ENCODE measurements at places on chromosomes 1 and 21. TPM values are rescaled to one million over a fixed set of nuclear protein-coding genes. Genes with fewer than 3 reads are reported as not detected.

GRCh38 chr1:46130121-46130520 lies 2.3 kb downstream of the PIK3R3 start:
- DNase-seq, result no peak

GRCh38 chr1:50634251-50634650 lies 211.0 kb upstream of the DMRTA2 start:
- no peak for DNase-seq

DNA sequence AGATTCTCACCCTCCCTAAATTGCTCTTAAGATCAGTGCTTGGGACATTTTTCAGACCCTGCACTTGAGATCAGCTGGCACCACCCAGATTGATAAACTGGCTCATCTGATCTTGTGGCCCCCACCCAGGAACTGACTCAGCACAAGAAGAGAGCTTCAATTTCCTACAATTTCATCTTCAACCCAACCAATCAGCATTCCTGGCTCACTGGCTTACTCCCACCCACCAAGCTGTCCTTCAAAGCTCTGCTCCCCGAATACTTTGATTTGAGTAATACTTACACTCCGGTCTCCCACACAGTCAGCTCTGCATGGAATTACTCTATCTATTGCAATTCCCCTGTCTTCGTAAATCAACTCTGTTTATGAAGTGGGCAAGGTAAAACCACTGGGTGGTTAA lies 461.9 kb upstream of the RGS18 start:
- no peak for DNase-seq

GRCh38 chr1:215704089-215704860 lies 137.2 kb downstream of the KCTD3 start:
- DNase-seq, result no peak

GRCh38 chr21:40706806-40707655 lies 139.9 kb downstream of the DSCAM start:
- no peak for DNase-seq

DNA sequence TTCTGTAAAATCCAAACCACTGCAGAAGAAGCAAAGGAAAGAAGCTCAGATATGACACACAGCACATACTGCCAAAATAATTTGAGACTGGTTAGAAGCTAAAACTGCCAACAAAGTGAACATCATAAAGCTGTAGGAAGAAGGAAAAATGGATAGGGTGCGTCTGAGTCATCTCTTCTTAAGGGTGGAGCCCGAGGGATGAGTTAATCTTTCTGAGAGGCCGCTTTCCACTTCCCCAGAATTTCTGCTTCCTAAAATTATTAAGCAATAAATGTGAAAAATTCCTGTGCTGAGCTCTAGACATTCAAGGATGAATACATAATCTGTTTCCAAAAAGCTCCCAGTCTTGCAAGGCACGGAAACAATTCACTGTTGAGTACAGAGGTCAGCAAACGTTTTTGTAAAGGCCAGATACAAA lies 20.1 kb downstream of the PPT1 start:
- no peak for DNase-seq

Gene LRRC47
- total RNA-seq, result 43.6 TPM

Gene RHOU
- 13.9 TPM for total RNA-seq

Gene IL19
- total RNA-seq, result not detected

Gene PRCC
- total RNA-seq, result 45.6 TPM

Gene GUCA2B
- total RNA-seq, result not detected

Gene TPTE
- total RNA-seq, result not detected

Gene NCDN
- total RNA-seq, result 13.7 TPM

Gene CRYAA
- not detected for total RNA-seq
